ENCODE measurements at places on chromosomes 1 and 21. TPM values are rescaled to one million over a fixed set of nuclear protein-coding genes. Genes with fewer than 3 reads are reported as not detected.

GNAT2 gene
- not detected for total RNA-seq

NMNAT2 gene
- 0.29 TPM for total RNA-seq

TSPAN2 gene
- 2.6 TPM for total RNA-seq

DCST1 gene
- total RNA-seq = 0.35 TPM

TEKT2 gene
- not detected for total RNA-seq

PLK3 gene
- total RNA-seq = 3.3 TPM

TAS1R2 gene
- total RNA-seq = not detected

TMEM61 gene
- 0.58 TPM for total RNA-seq

C4BPA gene
- 2.8 TPM for total RNA-seq

SYCP1 gene
- total RNA-seq = not detected

LCA5L gene
- total RNA-seq = 5.6 TPM

SELENBP1 gene
- total RNA-seq = 70.2 TPM

- DNase-seq = no peak
Measured at GRCh38 chr1:181497870-181498269, 14.6 kb downstream of the CACNA1E start.

DNA sequence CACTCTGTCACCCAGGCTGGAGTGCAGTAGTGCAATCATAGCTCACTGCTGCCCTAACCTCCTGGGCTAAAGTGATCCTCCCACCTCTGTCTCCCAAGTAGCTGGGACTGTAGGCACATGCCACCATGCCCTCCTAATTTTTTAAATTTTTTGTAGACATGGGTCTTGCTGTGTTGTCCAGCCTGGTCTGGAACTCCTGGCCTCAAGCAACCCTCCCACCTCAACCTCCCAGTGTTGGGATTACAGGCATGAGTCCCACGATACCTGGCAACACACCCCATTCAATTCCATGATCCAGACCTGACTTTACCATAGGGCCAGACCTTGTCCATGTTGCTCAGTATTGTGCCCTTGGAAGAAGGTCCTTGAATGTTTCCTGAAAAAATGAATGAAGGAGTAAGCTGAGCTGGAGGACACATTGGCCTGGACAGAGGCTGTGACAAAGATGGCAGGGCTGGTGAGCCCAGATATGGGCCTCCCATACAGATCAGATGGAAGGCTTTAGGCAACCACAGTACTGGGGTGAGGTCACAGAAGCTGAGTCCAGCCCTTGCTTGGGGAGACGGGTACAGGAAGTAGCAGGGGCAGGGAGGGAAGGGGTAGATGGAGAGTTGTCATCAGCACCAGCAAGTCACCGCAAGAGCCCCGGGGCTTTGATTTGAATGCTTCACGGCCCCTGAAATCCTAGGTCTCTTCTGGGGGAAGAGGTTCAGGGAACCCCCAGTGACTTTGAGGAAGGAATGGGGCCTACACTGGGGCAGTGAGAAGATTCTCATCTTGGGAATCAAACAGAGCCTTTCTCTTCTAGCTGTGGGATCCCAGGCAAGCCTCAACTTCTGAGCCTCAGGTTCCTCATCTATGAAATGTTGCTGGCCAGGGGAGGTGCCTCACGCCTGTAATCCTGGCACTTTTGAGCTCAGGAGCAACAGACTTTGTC lies 40.1 kb upstream of the DMBX1 start:
- DNase-seq = no peak

- DNase-seq = no peak
Measured at GRCh38 chr1:187956975-187957374, 1128.2 kb downstream of the PLA2G4A start.

- no peak for DNase-seq
Measured at GRCh38 chr1:88529581-88529980, 154.5 kb upstream of the PKN2 start.

GRCh38 chr1:207753611-207754010 lies 1.8 kb downstream of the CD46 start:
- no peak for DNase-seq

GRCh38 chr1:233132445-233132844 lies 163.1 kb downstream of the PCNX2 start:
- no peak for DNase-seq

DNA sequence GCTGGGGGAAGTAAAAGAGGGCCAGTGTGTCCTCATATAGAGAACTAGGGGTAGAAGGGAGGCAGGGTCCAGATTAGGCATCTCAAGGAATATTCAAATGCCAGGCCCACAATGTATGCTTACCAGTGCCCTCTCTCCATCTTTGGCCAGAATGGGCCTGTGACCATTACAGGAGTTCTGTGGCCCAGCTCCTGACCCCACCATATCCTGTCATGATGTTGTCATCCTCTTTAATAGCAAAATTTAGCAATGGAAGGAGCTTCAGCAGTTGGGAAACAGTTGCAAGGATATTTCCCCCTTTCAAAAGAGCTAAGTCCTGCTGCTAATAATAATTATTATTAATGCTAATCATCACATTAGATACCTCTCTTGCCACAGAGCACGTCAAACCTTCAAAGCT lies 49.3 kb upstream of the JUN start:
- no peak for DNase-seq

- DNase-seq = no peak
Measured at GRCh38 chr1:33515607-33516006, 43.2 kb downstream of the ZSCAN20 start.

GRCh38 chr1:18475234-18475905 lies 5.4 kb upstream of the KLHDC7A start:
- no peak for DNase-seq

DNA sequence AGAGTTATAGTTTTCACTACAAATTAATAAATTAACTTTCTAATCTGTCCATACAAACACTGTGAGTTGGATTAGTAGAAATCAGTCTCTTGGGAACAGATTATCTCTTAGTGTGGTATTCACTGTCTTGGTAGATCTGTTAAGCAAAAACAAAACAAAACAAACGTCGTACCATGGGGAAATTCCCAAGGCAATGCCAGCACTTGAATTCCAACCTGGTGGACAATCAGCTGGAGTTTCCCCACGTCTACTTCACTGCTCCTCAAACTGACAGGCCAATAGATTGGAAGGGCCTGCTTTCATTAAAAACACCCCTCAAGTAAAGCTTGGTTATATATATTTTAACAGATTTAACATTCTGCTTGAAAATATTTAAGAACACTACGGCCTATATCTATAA lies 31.9 kb downstream of the GDAP2 start:
- no peak for DNase-seq

- DNase-seq = no peak
Measured at GRCh38 chr1:160801836-160802580, 6.0 kb downstream of the LY9 start.

- DNase-seq = no peak
Measured at GRCh38 chr1:243420016-243420945, 164.4 kb downstream of the SDCCAG8 start.

GRCh38 chr1:10387677-10388386 lies 11.0 kb upstream of the PGD start:
- no peak for DNase-seq

- no peak for DNase-seq
Measured at GRCh38 chr1:178005450-178005849, 35.6 kb upstream of the SEC16B start.

- no peak for DNase-seq
Measured at GRCh38 chr1:180229483-180230415, at the start of gene LHX4. Gene LHX4, plus strand, starts transcription at chr1:180230264. Its CDS starts 266 bp downstream, at chr1:180230530.

DNA sequence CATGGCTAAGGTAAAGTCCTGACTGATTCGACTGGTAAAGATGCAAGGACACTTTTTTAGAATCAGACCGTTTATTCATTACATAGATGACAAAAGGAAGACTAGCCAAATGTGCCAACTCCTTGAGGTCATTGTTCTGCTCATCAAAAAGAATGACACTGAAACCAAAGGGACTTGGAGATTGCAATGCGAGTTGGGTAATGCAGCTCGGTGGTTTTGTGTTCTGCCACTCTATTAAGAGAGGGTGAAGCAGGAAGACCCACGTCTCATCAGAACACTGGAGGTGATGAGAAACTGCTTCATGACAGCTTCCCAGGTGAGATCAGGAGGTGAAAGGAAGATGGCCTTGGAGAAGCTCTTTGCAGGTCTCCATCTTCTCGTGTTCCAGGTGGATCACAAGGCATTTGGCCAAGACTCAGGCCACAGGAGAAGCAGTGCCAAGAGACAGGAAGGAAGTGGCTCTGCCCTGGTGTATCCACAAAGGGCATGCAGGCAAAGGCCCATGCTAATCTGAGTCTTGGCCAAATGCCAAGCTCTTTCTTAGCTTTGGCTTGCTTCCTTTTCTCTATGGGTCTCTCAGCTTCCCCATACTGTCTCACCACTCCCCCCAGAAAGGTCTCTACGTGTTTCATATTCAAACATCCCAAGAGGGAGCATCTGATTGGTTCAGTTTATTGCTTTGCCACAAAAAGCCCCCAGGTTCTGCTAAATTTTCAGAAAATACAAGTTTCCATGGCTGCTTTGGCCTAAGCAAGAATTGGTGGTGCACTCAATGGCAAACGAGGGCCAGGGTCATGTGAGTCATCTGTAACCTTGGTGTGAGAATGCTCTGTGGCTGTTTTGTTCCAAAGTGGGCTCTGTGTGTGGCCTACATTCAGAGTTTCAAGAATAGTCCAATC lies 5.7 kb upstream of the CCT8 start:
- DNase-seq = no peak

DNA sequence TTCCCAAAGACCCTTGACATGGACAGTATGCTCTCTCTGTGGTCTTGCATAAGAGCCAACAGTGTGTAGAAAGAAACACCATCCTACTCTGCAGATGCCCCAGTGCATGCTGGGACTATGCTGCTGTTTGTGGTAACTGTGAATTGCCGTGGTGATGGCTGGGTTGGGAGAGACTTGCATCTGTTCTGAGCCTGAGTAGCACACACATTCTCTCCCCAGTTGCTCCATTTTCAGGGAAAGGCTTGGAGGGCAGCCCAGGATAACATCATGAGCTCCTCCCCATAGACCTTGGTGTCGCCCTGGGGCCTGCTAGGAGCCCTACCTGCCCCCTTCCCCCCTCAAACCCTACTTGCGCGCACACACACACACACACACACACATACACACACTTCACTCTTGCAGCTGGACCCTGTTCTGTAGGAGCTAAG lies 120.9 kb upstream of the IPO9 start:
- DNase-seq = no peak

GRCh38 chr1:164651351-164651951 lies 92.5 kb downstream of the PBX1 start:
- DNase-seq = no peak

GRCh38 chr1:114235960-114236359 lies 82.3 kb upstream of the SYT6 start:
- DNase-seq = peak; percentile 42

DNA sequence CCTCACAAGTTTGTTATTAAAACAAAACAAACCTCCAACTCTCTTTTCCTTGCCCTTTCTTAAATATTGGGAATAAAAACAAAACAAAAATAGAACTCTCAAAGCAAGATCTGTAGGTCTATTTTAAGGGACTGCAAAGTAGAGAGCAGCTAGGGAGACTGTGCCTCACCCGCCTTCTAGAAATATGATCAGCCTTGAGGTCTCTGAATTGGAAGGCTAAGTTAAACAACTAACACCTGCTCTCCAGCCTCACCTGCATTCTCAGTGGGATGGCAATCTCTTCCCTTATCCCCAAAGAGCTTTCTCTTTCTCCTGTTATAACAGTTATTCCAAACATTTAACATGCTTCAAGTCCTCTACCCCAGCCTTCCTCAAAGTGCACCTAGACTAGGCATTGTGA lies 75.5 kb upstream of the TNR start:
- DNase-seq = no peak

DNA sequence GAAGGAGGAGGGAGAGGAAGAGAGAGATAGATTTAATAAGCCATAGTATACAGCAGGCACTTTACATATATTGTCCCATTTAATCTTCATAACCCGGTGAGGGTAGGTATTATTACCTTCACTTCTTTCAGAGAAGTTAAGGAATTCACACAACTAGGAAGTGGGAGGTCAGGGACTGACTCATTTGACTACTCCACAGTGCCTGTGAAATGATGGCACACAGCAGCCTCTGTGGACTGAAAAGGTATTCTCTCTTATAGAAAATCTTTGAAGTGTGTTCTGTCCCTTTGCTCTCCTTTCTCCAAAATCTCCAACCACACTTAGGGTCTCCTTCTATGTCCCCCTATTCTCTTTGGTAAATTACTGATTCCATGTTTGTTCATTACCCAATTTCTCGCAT lies 23.9 kb downstream of the PALMD start:
- no peak for DNase-seq

DNA sequence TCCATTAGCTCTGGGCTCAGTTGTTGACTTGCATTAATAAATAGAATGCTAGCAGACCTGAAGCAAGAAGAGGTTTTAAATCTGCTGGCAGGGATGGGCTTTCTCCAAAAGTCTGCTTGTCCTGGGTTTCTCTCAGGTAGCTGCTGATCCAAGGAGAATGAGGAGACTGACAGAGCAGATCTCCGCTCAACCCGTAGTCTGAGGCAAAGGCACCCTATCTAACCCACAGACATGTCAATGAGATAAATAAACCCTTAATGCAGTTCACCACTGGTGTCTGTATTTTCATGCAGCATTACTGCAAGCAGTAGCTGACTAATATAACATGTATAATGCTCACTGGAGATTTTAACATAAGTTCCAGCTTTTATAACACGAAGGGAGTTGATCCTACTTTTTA lies 44.1 kb upstream of the RGS21 start:
- DNase-seq = no peak

DNA sequence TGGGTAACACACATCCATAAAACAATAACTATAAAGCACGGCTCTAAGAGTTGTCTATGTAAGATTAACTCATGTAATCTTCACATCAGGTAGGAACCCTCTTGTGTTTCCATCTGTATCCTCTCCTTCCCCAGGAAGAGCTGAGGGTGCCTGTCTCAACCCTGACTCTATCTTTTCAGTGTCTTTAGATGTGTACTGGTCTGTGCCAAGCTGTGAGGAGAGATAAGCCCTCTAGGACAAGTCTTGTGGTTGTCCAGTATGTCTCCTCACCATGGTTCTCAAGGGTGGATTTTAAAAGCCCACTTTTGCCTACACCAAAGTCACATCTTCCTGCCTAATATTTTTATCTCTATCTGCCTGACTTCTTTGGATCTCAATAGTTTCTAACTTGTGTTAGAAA lies 300.1 kb downstream of the KCNT2 start:
- no peak for DNase-seq

DNA sequence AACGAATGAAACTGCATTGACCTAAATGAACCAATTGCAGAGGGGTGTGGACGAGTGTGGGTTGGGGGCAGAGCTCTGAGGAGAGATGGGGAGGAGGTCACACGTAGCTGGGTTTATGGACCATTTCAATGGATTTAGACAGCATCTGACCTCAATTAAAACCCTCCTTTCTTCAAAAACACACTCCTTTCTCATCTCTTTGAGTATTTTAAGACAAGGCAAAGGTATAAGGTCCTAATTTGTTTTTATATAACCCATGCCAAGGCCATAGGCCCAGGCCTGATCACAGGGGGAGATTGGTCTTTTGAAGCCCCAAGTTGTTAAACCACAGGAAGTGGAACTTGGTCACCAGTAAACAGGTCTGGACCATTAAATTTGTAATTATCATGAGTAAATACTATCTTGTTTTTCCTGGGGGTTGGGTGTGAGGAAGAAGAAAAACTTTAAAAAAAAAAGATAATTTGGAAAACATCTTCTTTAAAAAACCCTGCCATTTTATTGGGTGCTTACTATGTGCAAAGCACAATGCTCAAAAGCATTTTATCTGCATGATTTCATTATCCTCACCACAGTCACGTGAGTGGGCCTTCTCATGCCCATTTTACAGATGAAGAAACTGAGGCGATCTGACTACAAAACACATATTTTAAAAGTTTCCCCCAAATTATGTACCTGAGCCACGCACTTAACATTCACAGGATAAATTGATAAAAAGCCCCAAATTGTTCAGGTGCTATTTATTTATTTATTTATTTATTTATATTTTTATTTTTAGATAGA lies 8.9 kb upstream of the INAVA start:
- DNase-seq = no peak

Measured in gastrocnemius medialis (tissue), 4 donors.